ENCODE measurements at places on chromosomes 3 and 15. TPM values are rescaled to one million over a fixed set of nuclear protein-coding genes. Genes with fewer than 3 reads are reported as not detected.

- DNase-seq, result peak; percentile 71
Measured at GRCh38 chr15:66094331-66094730, 159.2 kb downstream of the MEGF11 start.

GRCh38 chr3:65888980-65889706, 149.6 kb downstream of the MAGI1 start:
- DNase-seq, result no peak

DNA sequence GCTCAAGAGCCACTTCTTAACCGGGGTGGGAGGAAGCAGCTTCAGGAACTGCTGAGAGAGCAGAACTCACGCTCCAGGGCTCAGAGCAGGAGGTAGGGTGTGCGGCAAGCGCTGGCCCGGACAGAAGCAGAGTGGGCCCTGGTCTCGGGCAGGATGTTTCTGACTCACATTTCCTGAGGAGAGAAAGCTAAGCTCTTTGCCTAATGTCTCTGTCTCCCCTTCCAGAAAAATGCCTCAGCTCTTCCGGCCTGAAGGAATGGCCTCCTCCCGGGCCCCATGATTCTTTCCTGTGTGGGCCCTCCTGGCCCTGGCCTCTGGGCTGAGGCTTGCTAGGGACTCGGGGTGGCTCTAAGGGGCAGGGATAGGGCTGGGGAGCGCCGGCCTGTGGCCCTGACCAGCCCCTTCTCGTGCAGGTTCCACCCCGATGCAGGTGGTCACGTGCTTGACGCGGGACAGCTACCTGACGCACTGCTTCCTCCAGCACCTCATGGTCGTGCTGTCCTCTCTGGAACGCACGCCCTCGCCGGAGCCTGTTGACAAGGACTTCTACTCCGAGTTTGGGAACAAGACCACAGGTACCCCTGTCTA, 4.1 kb upstream of the STAB1 start:
- no peak for DNase-seq

- no peak for DNase-seq
Measured at GRCh38 chr15:73265536-73266153, 103.1 kb downstream of the HCN4 start.

- DNase-seq, result peak; percentile 68
Measured at GRCh38 chr3:9685216-9686049, 18.2 kb upstream of the CPNE9 start.

Gene TUSC7
- not detected for total RNA-seq

Gene IL5RA
- total RNA-seq, result 0.46 TPM

Gene PRC1
- total RNA-seq, result 6.2 TPM

- no peak for DNase-seq
Measured at GRCh38 chr3:69082361-69082760, 2.2 kb upstream of the UBA3 start.

- DNase-seq, result no peak
Measured at GRCh38 chr3:69122403-69122802, at the start of gene LMOD3. TSS of gene LMOD3 (minus strand) at chr3:69122595. CDS start at chr3:69122386, 209 bp downstream.

Data from posterior vena cava (tissue), 2 donors.